K562 (cell line): ENCODE measurements at places on chromosomes 12 and 14. TPM values are rescaled to one million over a fixed set of nuclear protein-coding genes. Genes with fewer than 3 reads are reported as not detected.

GRCh38 chr14:102729268-102729667 lies 48.0 kb upstream of the TRAF3 start:
- no peak for DNase-seq

GRCh38 chr12:103503546-103504480 lies 8.0 kb upstream of the C12orf42 start:
- no peak for DNase-seq

DNA sequence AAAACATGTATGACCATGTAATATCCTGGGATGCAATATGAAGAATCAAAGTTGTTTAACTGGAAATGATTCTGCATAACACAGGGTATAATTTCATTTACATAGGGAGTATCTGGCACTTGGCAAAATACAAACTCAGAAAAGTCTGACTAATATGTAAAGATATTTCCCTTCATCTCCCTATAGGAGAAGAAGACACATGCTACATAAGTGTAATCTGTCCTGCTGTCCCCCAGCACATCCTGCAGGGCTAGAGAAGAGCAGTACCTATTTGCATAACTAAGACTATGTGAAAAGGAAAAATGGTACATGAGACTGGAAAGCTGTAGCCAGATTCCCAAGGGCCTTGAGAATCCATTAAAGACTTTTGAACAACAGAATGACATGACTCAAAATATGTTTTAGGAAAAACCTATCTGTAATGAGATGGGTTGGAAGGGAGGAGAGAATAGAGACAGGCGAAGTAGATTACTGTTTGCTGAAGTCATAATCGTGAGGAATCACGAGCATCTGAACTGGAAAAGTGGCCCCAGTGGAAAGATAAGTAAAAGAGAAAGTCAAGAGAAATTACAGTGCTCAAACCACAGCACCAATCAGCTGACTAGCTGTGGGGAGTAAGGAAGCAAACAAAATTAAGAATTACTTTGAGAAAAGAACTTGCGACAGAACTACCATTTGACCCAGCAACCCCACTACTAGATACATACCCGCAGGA lies 155.1 kb upstream of the HMGA2 start:
- DNase-seq, result no peak

- no peak for DNase-seq
Measured at GRCh38 chr14:27886256-27886655, 880.3 kb upstream of the FOXG1 start.

DNA sequence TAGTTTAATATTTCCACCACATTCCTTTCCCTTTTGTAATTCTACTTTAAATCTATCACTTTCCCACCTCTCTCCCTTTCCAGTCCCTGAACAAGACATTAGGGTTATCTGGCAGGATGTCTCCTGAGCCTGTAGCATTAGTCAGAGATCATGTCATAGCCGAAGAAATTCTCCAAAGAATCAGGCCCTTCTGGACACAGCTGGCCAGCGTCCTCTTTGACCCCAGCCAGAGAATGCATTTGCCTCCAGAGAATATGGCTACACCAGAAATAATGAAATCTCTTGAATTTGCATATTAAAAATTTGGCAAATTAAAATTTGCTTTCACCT lies 56.7 kb downstream of the NTF3 start:
- no peak for DNase-seq

GRCh38 chr14:24185741-24186140 lies 2.9 kb downstream of the IPO4 start:
- no peak for DNase-seq

DNA sequence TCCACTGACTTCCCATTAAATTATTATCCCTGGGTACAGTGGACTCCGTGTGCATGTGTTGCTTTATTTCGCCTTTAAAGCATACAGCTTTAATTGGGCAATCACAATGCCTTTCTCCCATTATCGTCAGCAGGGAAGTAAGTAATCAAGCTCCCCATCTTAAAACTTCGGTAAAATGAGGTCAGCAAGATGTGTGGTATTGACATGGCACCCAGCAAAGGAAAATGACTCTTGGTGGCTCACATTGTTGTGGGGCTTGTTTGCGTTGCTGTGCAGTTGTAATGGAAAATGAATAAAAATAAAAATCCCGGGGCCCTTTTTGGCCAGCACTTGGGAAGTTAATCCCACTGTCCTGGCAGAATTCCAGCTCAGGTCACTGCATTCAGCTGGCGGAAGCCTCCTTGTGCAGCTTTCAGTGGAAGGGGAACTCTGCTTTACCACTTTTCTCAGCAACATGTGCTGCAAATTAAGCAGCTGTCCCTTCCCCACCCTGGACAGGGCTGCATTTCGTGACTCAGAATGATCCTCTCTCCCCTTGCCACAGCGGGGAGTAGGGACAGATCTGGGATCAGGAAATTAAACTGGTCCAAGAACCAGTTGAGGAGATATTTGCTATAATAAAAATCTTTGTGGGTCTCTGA lies 13.9 kb upstream of the ATP2A2 start:
- DNase-seq, result peak; percentile 27

DNA sequence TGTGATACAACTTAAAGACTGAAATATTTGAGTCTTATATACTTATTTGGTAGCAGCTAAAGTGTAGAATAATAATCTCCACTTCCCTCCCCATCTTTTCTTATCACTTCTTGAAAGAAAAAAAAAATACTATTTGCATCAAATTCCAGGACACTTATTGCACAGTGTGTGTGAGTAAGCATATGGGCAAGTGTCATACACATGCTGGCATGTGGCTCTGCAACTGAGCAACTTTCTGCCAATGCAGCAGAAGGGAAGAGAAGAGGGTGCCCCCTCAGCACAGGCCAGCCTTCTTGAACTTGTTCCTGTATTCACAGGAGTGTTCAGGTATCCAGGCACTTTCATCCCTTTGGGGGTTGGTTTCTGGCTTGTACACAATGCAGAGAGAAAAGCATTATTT lies 145.8 kb downstream of the CPNE8 start:
- DNase-seq, result no peak

- DNase-seq, result no peak
Measured at GRCh38 chr12:128388461-128389000, 121.6 kb downstream of the TMEM132C start.

DNA sequence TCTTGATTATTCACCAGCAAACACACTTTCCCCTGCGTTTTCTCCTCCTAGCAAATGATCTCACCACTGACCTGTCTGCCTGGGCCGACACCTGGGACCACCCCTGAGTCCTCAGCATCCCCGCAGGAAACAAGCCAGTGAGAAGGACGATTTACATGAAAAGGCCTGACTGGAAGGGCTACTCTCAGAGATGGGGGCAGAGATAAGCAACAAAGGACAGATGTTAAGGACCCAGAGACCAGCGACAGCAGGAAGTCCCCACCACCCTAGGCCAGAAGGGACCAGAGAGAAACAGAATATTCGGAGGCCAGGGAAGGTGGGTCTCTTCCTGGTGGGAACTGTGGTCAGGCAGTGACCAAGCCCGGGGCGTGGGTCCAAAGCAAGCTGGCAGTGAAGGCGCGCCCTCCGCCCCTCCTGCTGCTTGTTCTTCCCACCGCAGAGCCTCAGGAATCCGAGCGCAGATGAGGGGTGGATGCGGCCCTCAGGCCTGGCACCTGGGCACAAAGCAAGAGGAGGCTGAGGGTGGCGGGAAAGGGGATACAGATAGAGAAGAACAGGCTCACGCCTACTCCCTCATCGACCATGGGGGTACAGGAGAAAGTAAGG lies 55.8 kb downstream of the STX2 start:
- no peak for DNase-seq

GRCh38 chr12:125172231-125172850 lies 107.1 kb downstream of the AACS start:
- no peak for DNase-seq

DNA sequence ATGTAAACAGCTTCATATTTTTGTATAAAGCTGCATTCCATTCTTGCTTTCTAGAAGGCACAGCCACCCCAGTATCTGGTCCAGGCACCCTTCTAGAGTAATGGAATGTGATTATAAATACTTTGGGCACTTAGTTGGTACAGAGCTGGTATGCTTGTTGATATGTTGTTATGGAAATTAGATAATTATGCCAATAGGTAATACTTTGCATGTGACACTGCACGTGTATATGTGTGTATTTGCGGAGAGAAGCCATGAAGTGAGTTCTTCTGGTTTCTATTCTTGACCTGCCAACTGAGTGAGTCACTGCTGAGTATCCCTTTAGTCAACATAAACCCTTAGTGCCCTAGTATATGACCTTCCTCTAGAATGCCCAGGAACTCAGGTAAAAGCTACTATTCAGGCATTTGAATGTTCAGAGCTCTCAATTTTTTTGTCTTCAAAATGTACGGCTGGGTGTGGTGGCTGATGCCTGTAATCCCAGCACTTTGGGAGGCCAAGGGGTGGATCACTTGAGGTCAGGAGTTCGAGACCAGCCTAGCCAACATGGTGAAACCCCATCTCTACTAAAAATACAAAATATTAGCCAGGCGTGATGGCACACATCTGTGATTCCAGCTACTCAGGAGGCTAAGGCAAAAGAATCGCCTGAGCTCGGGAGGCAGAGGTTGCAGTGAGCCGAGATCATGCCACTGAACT lies 6.2 kb upstream of the TCP11L2 start:
- no peak for DNase-seq

GRCh38 chr12:111699-112493 lies 45.3 kb downstream of the IQSEC3 start:
- DNase-seq, result peak; percentile 35

GRCh38 chr14:96126339-96126782 lies 78.3 kb upstream of the BDKRB2 start:
- no peak for DNase-seq

DNA sequence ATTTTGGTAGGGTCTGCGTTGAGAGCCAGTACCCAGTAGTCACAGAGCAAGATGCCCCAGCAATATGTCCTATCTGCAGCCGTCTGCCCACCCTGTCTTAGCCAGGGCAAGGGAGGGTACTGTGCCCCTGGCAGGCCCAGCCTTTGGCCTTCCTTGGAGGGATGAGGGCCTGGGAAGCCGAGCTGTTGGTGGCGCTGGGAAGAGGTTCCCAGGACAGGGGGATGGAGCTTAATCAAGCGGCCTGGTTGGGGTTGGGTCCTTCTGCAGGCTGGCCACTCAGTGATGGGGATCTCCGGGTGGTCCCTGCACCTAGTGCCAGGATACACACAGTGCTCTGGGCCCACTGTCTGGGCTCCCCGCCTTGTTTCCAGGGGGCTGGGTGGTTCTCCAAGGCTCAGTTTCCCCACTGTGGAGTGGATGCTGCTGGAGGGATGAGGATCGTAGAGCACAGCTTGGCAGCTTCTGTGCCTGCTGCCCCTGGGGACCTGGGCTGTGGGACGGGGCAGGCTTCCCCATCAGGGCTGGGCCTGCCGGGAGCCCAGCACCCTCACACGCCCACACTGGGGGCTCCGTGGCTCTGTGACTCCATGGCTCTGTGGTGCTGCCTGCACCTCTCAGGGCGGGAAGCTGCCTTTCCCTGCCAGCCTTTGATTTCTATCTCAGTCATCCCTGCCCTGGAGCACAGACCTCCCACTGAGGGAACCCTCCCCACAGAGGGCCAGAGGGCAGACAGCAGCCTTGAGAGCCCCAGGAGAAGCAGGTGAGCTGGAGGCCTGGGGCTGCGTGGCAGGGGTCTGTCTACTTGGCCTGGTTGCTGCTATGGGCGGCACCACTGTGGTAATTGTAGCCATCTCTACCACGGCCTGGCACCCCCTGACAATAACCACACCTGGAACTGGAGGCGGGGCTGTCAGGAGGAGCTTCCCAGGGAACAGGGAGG lies 357.0 kb downstream of the TMEM121 start:
- no peak for DNase-seq

DNA sequence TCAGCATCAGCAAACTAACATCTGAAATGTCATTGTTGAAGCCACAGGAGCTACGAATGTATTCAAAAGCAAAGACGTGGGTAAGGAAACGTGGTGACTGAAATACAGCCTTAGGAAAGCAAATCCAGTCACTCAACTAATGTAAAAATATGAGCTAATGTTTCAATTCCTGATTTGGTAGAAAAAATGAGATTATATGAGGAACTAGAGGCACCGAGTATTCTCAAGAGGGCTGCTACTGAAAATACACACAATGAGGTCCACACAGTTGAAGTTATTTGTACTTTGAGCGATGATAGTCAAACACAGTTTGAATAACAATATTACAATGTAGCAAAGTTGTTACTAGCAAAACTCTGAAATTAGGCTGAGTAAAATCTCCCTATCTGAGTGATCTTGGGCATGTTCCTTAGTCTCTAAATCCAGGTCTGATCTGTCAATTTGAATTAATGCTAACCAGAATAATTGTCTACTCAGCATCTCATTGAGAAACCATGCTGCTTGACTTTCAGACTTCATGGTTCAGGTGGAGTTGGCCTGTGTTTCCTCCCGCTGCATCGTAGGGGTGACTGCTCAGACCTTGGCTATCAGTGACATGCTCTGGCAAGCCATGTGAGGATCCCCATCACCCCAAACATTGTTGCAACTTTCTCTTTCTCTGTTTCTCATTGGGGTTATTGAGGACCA lies 467.1 kb upstream of the SOX5 start:
- DNase-seq, result no peak

DNA sequence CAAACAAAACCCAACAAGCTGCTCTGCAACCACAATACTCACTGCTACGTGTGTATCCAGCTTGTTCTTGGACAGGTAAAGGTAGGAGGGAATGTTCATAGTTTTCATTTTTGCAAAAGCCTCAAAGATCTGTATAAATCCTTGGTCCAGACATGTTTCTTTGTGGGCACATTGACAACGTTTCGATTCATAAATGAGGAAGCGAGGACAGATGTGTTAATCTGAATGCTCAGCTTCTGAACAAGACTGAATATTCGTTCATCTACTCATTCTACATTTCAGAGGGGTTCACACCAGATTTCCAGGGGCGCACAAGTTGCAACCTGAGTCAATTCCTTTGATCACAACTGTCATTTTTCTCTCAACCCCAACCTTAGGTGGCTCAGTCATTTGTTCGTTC lies 134.4 kb downstream of the LLPH start:
- no peak for DNase-seq

DNA sequence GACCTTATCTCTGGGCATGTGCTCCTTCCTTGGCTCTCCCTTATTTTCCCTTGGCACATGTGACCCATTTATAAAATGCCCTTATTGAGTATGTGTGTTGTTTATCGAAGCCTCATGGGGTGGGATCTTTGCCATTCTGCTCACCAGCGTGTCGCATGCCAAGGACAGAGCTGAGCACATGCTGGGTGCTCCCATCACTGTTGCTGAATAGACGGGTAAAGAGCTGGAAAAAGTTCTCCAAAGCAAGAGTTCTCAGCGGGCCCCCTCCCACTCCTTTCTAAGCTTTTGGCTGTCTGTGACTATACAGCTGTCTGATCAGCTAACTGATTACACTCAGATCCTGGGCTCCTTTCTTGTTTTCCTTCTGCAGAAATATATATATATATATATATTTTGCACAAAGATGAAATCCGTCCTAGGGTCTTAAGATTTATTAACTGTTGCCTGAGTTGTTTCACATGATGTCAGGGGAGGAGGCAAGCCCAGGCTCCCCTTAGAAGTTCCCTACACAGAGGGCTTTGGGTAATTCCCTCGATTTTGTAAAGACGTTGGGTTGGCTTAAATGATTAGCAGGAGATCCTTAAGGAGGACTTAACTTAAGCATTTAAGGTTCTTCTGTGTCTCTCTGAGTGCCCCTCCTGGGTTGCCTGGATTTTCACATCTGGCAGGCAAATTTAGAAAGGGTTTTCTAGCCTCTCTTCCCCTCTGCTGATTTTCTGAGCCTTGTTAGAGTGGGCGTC lies 71.6 kb downstream of the TMEM132C start:
- no peak for DNase-seq

- no peak for DNase-seq
Measured at GRCh38 chr14:51022769-51023168, 72.1 kb downstream of the TRIM9 start.

DCD gene
- not detected in 2 replicates for total RNA-seq

FAIM2 gene
- not detected in 2 replicates for total RNA-seq

DIO2 gene
- total RNA-seq, result not detected in 2 replicates

AKAP3 gene
- 0.44 and 0.85 TPM in 2 replicates for total RNA-seq

SINHCAF gene
- 99.3 and 110 TPM in 2 replicates for total RNA-seq

P2RX2 gene
- not detected in 2 replicates for total RNA-seq

ARHGAP9 gene
- total RNA-seq, result 5.9 and 6.0 TPM in 2 replicates

LRRK2 gene
- total RNA-seq, result 0.58 and 0.89 TPM in 2 replicates

DCTN2 gene
- 119 and 129 TPM in 2 replicates for total RNA-seq
